ENCODE measurements at places on chromosomes 1 and 21.

DNA sequence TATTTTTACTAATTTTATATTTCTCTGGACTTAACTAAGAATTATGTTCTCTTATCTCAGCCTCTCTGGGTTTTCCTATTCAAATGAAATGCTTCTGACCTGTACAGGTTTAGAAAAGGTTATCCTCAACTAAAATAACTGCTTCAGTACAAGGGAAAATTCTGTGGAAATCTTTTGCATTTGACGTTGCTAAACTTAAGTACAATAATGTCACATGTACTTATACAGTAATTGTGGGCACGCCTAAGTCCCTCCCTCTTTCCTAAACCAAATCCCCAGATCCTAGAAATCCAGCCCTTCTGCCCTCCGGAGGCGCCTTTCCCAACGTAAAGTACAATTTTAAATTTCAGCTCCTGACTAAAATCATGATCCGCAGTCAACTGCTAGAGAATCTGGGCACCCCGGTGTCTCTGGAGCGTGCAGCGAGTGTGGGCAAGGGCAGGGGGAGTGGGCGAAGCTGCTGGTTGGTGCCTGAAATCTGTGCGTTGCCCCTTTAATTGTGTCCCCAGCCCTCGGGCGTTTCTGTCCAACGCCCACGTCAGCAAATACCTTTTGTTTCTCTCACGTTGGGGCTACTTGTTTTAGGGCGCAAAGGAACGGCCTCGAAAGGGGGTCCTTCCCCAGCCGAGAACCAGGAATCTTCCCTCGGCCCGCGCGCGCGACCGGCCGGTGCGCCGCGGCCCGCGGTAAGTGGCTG, at the start of gene ZBTB8A:
TSS of gene ZBTB8A (plus strand) at position 541 of the 697 bp plus-strand sequence. CDS start 53,505 bp downstream, outside the sequence.
- peak; percentile 24 for DNase-seq

DNA sequence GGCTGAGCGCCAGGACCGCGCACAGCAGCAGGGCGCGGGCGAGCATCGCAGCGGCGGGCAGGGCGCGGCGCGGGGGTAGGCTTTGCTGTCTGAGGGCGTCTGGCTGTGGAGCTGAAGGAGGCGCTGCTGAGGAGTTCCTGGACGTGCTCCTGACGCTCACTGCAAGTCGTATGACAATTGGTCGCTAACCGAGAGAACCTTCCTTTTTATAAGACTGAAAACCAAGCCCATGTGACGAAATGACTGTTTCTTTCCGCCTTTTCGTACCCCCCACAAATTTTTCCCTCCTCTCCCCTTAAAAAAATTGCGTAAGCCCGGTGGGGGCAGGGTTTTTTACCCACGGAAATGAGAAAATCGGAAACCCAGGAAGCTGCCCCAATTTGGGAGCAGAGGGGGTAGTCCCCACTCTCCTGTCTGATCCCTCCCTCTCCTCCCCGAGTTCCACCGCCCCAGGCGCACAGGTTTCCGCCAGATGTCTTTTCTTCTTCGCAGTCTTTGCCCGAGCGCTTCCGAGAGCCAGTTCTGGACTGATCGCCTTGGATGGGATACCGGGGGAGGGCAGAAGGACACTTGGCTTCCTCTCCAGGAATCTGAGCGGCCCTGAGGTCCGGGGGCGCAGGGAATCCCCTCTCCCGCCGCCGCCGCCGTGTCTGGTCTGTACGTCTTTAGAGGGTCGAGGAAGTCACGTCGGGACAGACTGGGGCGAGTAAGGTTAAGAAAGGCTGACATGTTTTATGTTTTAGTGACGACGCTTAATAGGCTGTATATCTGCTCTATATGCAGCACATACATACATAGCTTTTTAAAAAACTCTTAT, at the start of gene PTGS2:
TSS of gene PTGS2 (minus strand) at position 179 of the 817 bp plus-strand sequence. CDS start at position 46, 133 bp downstream.
- DNase-seq = peak; percentile 98

- peak; percentile 11 for DNase-seq
Measured at GRCh38 chr1:172146141-172146850, 274.2 kb upstream of the C1orf105 start.

DNA sequence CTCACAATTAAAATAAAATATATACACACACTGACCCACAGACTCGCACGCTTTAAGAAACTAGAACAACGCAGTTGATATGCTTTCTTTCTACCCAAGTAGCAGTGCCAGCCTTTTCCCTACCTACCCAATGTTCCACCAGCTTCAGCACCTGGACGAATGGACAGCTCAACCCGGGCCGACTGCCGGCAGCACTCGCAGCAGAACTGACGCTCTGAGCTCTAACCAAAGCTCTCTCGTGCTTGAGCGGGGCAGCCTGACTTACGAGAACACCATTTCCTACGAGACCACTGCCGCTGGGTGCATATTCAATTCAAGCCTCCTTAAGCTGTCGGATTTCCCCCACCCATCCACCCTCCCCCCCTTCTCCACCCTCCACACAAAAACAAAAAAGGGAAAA, 127.4 kb upstream of the DPYD start:
- peak; percentile 86 for DNase-seq

DNA sequence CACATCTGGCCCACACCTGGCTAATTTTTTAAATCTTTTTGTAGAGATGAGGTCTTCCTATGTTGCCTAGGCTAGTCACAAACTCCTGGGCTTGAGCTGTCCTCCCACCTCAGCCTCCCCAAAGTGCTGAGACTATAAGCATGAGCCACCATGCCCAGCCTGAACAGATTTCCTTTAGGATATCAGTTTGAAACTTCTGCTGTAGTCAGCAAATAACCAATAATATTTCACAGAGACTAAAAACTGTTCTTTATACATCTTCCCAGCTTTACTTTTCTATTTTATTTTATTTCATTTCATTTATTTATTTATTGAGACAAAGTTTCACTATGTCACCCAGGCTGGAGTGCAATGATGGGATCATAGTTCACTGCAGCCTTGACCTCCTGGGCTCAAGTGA, 29.9 kb upstream of the TEKT2 start:
- no peak for DNase-seq

DNA sequence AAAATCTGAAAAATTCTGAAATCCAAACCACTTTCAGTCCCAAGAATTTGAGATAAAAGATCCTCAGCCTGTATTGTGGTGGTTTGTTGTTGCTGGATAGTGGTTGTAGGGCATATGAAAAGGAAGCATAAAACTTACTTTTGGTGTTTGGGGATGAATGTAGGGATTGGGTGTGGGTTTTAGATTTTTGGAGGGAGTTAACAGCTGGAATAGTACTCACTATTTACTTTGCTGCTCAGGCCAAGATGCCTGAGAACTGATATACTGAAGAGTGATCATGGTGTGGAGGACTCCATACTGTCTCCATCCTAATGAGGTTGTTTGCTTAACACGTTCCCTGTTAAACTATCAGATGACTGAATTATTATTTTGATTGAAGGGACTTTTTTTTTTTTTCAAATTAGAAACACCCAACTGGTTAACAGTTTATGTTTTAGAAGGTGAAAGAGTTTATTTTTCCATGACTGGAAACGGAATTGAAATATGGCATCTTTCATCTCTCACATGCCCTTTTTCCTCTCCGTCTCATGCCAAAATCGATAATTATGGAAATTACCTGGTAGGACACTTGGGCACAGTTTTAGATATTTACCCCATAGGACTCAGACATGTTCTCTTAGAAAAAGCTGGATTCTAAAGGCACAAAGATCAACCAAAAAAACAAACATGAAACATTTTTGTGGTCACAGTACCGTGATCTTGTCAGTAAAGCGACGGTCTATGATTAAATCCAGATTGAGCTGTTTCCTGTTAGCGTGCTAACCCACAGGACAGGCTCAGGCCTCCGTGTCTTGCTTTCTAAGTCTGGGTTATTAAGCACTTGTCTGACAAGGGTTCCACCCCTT, 37.3 kb downstream of the RGL1 start:
- DNase-seq = peak; percentile 67

DNA sequence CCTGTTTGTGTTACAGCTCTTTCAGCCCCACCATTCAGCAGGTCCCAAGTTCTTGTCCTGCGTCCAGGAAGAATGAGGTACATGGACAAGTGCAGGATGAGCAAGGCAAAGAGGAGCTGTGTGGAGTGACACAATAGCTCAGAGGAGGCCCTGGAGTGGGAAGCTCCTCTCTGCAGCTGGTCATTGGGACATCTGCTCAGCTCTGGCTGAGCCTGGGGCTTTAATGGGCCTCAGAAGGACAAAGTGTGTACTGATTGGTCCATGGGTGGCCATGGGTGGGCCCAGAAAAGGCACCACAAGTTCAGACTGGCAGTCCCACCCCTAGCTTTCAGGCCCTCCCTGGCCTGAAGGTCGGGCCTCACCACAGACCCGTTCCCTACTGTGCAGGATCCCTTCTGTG, 14.7 kb upstream of the HYI start:
- no peak for DNase-seq

- no peak for DNase-seq
Measured at GRCh38 chr1:56170784-56171320, 408.5 kb downstream of the PLPP3 start.

GRCh38 chr1:31151402-31151801, 85.9 kb upstream of the PUM1 start:
- DNase-seq = no peak
